ENCODE measurements at places on chromosomes 4 and X.
A peak's percentile ranks its signal among the peaks of the same experiment; 100 is the strongest.

DNA sequence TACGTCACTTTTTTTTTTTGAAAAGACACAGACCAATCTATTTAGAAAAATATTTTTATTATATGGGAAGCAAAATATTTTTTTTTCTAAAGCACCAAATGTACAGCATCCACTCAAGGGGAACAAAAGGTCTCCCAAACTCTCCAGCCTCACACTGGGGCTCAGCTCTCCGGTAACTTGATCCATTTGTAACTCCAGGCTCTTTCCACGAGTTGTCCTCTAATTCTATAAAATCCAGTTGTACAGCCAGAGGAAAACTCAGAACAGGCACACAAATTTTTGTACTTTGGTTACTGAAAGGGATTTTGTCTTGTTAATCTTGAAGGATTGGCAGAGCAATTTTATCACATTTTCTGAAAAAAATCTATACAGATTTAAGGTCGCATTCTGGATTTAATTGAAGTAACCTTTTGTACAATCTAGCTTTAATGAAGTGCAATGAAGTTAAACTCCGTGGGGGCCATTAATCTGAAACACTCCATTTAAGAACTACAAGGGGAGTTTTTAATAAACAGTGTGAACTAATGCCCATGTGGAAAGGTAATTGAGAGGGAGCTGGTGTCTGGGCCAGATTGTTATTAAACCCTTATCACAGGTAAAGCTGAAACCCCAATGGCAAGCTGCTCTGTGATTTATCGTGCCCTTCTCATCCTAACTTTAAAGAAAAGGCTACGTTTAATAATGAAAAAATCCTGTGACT lies 161.2 kb upstream of the FRG1 start:
- DNase-seq: no peak

DNA sequence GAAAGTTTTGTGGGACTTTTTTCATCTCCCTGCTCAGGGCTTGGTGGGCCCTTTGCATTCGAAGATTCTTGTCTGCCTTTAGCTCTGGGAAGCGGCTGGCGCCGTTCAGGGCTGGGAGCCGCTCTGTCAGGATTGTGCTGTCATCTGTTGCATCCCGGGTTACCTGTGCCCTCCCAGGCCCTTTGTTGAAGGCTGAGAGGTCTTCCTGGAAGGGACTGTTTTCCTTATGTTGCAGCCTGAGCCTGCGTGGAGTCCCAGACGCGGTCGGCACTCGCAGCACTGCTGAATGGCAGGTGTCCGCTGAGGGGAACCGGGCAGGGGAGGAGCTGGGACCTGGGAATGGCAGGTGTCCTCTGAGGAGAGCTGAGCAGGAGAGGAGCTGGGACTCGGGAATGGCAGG lies 15.9 kb downstream of the RGS12 start:
- no peak for DNase-seq

DNA sequence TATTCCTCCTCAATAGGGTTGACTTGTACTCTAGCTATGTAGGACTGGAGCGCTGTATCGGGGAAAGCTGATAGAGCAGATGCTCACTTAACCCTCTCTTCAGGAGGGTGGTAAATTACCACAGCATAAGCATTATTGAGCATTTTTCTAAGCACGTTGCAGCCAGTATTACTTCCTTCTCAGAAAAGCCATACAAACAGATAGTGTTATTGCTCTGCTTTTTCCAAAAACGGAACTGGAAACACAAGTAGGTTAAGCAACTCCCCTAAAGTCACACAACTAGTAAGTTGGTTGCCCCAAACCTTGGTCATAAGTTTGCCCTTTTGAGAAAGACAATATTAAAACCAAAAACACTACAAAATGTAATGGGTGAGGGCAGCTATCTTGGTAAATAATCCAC lies 73.9 kb downstream of the REELD1 start:
- no peak for DNase-seq

DNA sequence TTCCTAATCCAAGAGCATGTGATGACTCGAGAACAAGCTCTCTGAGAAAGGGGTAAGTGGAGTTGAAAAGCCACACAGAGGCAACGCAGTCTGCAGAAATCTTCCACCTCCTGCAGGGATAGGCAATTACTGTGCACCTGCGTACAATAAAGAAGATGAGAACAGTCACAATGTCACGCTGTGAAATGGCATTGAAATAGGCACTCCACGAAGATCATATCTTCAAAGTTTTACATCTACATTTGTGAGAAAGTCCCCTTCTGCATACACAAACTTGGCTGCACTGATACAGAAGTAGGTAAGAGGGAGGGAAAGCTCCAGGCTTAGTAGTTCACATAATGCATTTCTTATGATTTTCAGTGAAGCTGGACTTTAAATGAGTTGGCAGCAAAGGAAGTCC lies 27.1 kb downstream of the DDX60L start:
- DNase-seq: no peak

GRCh38 chr4:101256222-101256621 lies 91.1 kb downstream of the PPP3CA start:
- no peak for DNase-seq

DNA sequence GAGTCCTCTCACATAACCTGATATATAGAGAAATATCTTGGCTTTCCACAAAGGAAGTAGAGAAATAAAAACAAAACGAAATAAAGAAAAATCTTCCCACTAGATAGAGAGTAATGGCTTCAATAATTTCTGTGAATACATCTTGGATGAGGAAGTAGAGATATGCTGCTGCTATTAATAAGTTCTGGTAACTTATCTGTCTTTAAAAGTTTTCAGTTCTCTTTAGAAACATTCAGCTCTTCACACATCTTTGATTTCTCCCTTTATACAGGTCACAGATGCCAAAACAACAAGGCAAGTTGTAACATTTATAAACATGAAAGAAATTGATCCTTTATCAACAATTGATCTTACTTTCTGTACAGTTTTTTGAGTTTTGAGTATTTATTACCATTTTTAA lies 615.8 kb downstream of the TRAM1L1 start:
- no peak for DNase-seq

DNA sequence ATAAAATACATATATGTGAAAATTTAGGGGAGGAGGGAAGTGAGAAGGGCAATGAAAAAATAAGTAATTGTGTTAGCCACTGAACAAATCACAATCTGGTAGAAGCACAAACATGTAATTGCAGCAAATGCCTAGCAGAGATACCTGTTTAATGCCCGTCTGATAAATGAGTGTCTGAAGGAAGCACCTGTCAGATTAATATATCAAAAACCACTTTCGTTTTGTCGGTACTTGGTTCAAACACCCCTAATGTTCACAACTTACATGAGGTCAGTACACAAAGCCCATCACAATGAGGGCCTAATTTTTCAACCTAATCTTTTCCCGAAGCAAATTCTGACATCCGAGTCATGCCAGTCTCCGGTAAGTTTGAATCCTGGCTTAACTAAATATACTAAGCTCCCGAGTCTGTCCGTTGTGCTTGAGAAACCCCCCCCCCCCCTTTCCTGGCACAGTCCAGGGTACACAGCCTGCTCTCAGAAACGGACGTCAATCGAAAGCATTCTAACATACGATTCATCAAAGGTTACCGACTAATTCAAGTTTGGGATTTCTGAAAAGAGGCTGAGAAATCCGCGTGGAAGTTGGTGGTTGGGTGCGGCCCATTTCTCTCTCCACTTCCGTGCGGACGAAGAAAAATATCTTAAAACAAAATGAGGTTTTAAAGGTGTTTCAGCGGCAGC lies 758 bp downstream of the SDAD1 start:
- peak; percentile 13 for DNase-seq

- DNase-seq: no peak
These were observed 57.0 kb downstream of the XAGE2 start for GRCh38 chrX:52425775-52426174.

GRCh38 chrX:130051176-130051845 lies 59.0 kb downstream of the ELF4 start:
- DNase-seq: no peak

All from CD4-positive, CD25-positive, alpha-beta regulatory T cell (primary cell).